ENCODE measurements at places on chromosomes 11 and 22.

GRCh38 chr22:32333141-32333768 is 24.4 kb upstream of the RFPL3 start:
- DNase-seq = no peak

DNA sequence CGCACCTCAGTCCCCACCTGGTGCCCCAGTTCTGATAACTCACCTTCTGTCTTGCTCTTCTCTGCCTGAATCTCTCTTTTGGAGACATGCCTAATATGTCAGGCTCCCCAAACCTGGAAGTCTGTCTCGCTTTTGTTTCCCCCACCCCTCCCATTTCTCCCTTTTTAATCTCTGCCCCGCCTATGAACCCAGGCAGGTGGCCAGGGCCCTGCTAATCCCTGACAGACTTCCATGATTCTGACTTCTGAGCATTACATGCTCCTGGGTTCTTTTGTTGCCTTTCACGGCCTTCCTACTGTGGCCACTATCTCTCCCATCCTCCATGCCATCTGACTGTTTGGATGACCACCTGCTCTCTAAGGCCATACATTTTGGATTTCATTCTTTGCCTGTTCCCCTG is 1120.9 kb upstream of the CCDC90B start:
- DNase-seq = no peak

GRCh38 chr11:36234825-36235224 is 54.4 kb downstream of the COMMD9 start:
- DNase-seq = no peak

- DNase-seq = no peak
Observed at GRCh38 chr11:68036717-68037239, 2.0 kb upstream of the TCIRG1 start.

DNA sequence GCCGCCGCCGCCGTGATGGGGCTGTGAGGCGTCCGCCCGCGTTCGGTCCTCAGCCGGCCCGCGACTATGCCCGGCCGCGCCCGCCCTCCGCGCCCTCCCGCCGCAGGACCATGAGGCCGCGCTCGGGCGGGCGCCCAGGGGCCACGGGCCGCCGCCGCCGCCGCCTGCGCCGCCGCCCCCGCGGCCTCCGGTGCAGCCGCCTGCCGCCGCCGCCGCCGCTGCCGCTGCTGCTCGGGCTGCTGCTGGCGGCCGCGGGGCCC is 215 bp downstream of the ZNRF3 start:
- peak; percentile 30 for DNase-seq

DNA sequence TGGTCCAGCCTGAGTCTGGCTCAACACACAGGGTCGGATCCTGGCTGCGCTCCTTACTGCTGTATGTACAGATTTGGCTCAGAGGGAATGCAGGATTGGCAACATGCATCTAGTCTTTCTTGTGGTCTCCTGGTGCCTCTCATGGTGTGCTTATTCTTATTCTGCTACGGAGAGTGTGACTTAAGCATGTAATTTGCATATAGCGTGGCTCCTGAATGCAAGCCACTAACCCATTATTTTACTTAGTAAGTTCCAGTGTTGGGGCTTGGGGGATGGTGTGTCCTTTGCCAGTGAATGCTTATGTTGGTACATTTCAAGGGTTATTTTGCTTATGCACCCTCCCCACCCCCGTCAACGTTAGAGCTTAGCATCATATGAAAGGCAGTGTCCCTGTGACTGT is 51.2 kb downstream of the PTPRJ start:
- DNase-seq = no peak
